ENCODE measurements at places on chromosomes 2 and 18. TPM values are rescaled to one million over a fixed set of nuclear protein-coding genes. Genes with fewer than 3 reads are reported as not detected.

COLEC12 gene
- 21.3 TPM for total RNA-seq

- DNase-seq: no peak
Measured at GRCh38 chr2:86140969-86141392, 34.9 kb downstream of the PTCD3 start.

DNA sequence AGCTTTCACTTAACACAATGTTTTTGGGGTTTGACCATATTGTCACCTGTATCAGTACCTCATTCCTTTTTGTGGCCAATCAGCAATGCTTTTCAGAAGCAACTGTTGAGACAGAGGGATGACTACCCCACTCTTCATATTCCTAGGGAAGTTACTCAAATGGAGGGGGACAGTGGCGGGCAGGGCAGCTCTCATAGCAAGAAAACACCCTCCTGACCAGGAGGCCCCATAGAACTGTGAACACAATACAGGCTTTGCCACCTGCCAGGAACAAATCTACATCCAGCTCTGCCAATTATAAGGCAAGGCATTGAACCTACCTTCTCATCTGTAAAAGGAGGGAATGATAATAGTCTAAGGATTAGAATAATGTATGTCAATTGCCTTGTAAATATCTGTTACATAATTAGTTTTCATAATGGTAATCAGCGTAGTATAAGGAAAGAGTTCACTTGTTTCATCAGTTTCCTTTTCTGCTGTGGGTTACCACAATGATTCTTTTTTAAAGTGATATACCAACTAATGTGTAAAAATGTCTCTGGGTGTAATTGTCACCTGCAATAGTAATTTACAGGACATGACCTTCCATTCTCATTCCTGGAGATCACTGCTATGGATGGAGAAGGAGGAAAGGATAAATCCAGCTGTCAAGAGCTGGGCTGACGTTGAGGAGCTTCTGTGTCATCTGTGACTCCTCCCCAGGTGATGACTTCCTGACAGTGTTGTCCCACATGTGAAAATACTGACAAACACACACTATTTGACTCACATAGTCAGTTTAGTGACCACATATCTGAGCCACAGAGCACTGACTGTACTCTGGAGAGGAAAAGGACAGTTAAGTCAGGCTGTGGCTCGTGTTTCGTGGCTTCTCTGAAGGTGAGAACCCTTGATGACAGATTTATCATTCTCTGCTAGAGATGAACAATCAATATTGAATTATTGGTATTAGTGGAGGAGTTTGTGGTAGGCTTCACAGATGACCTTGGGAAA lies 13.5 kb downstream of the ALPK2 start:
- no peak for DNase-seq

NR4A2 gene
- 11.5 TPM for total RNA-seq

EVA1A gene
- not detected for total RNA-seq

UCN gene
- 1.8 TPM for total RNA-seq

GRCh38 chr2:6448893-6449292 lies 416.8 kb downstream of the CMPK2 start:
- no peak for DNase-seq

- DNase-seq: no peak
Measured at GRCh38 chr2:20439193-20439475, 7.7 kb upstream of the RHOB start.

CD8B gene
- 3.5 TPM for total RNA-seq

EMILIN2 gene
- total RNA-seq: 27.4 TPM

DNA sequence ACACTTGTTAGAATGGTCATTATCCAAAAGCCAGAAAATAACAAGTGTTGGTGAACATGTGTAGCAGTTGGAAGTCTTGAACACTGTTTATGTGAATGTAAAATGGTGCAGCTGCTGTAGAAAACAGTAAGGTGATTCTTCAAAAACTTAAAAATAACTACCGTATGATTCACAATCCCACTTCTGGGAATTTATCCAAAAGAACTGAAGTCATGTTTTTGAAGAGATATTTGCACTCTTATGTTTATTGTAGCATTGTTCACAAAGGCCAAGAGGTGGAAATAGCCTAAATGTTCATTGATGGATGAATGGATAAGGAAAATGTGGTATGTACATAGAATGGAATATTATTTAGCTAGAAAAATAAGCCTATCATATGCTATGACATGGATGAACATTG lies 6.3 kb upstream of the SPP2 start:
- DNase-seq: no peak

GRCh38 chr2:195596840-195597239 lies 60.2 kb upstream of the SLC39A10 start:
- DNase-seq: no peak

NOL4 gene
- not detected for total RNA-seq

CRIM1 gene
- total RNA-seq: 217 TPM

- no peak for DNase-seq
Measured at GRCh38 chr2:239790313-239790712, 234.8 kb downstream of the NDUFA10 start.

GRCh38 chr2:118119761-118120400 lies 31.6 kb downstream of the INSIG2 start:
- no peak for DNase-seq

RFX8 gene
- 0.85 TPM for total RNA-seq

All from thoracic aorta (tissue), 2 donors.